Smooth muscle cell of bladder (primary cell): ENCODE measurements at places on chromosomes 3 and 15. TPM values are rescaled to one million over a fixed set of nuclear protein-coding genes. Genes with fewer than 3 reads are reported as not detected.

IGSF11 gene
- total RNA-seq = 0.09 and 0.14 TPM in 2 replicates

LMAN1L gene
- total RNA-seq = not detected in 2 replicates

HDC gene
- total RNA-seq = not detected in 2 replicates

GATA2 gene
- total RNA-seq = 1.4 and 1.8 TPM in 2 replicates

DPPA2 gene
- not detected in 2 replicates for total RNA-seq

FILIP1L gene
- 42.3 and 74.7 TPM in 2 replicates for total RNA-seq
